Small intestine (tissue), 16 donors: ENCODE measurements at places on chromosomes 7 and 10. TPM values are rescaled to one million over a fixed set of nuclear protein-coding genes. Genes with fewer than 3 reads are reported as not detected.

- DNase-seq = no peak
These were observed 53.6 kb downstream of the VPS41 start for GRCh38 chr7:38855386-38855785.

GRCh38 chr7:49244543-49244942, 320.2 kb downstream of the CDC14C start:
- DNase-seq = no peak

GRCh38 chr10:45418849-45419675, 45.0 kb downstream of the ALOX5 start:
- peak; percentile 16 for DNase-seq

- DNase-seq = no peak
These were observed 617.2 kb downstream of the GRM8 start for GRCh38 chr7:126635545-126635944.

DNA sequence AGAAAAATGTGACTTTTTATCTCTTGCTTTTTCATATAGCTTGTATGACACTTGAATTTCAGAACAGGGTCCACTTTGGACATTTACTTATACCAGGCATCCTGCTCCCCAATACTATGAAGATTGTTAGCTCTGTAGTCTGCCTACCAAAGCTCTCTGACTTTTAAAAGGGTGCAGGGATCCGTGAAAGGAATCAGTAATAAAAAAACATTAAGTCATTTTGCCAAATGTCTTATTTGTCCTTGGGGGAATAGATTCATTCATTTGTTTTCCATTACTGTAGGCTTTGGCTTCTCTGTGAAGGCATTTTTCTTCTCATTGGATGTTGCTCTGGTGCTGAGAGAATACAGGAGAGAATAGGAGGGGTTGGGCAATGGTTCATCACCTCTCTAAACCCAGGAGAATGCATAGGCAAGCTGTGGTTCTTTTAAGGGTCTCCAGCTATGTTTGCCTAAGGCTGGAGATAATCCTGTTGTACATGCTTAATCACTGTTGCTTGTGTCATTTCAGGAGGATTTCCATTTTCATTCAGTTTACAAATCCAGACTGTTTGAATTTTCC, 103.5 kb downstream of the SRI start:
- no peak for DNase-seq

GRCh38 chr7:129771201-129771927, 159.8 kb downstream of the NRF1 start:
- no peak for DNase-seq

DNA sequence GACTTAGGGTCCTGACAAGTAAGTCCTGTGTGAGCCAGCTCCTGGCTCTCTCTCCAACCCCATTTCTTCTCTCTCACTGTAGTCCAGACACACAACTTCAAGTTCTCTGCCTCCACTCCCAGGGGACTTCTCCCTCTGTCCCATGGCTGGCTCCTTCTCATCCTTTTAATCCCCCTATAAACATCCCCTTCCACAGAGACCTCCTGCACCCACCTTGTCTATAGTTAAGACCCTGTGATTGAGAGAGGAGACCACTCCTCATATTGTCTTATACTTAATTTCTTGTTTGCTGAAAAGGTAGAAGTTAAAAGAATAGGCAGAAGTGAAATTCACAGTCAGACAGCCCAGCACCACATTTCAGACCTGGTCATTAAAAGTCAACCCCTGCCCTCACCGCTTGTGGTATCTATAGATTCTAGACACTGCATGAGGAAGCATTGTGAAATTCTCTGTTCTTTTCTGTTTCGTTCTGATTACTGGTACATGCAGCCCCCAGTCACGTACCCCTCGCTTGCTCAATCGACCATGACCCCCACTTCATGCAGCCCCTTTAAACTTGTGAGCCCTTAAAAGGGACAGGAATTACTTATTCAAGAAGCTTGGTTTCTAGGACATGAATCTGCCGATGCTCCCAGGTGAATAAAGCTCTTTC, 125.6 kb upstream of the FRMD4A start:
- no peak for DNase-seq

DNA sequence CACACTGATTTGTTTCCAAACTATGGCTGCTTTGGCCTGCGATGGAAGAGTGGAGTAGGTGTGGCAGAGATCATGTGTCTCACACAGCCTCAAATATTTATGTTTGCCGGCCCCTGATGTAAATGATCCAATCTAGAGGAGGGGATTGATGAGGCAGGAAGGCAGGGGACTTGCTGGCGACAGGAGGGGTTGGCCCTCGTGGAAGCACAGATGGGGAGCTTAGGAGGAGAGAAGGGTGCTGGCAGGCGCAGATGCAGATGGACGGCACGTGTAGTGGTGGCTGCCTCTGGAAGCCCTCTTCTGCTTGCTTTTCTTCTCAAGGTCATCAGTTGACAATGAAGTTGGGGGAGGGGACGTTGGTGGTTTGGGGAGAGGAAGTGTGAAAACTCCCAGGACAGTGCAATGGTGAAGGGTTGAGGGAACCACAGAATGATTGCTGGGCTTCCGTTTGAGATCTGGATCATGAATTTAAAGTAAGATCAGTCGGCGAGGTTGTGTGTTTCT, 15.4 kb downstream of the COL13A1 start:
- no peak for DNase-seq

- DNase-seq = no peak
These were observed 48.4 kb downstream of the UNC5B start for GRCh38 chr10:71260622-71261325.

DNA sequence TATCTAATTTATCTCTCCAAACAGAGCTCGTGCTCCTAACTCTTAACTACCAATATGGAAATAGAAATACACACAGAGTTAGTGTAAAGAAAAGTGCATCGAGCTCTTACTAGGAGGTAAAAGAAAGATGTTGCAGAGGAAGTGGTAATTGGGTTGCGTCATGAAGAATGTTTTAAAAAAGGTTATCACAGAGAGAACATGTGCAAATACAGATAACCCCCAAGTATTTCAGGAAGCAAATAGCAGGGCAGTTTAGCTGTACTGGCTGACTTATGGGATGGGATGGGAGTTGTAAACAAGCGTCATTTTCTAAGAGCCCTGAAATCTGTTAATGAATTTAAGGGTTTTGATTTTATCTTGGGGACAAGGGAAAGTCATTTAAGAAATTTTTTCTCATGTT, 153.9 kb downstream of the AGMO start:
- DNase-seq = no peak

DNA sequence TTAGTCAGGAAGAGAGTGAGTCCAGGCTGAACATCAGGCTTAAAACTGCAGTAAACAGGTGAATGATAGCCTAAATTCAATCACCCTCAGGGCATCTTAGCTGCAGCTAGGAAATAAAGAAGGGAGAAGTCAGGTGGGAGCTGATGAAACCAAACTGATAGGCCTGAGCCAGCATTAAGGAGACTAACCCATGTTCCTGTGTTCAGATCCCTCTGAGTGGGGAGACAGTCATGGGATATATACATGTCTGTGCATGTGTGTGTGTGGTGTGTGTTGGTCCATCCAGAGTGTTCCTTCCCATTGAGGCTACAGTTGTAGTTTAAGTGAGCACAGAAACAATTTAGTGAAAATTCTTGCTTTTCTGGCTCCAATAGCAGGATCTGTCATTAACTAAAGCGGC, 480.9 kb downstream of the PHTF2 start:
- DNase-seq = no peak

- DNase-seq = peak; percentile 13
These were observed 710.1 kb downstream of the PARD3 start for GRCh38 chr10:34104829-34105572.

DNA sequence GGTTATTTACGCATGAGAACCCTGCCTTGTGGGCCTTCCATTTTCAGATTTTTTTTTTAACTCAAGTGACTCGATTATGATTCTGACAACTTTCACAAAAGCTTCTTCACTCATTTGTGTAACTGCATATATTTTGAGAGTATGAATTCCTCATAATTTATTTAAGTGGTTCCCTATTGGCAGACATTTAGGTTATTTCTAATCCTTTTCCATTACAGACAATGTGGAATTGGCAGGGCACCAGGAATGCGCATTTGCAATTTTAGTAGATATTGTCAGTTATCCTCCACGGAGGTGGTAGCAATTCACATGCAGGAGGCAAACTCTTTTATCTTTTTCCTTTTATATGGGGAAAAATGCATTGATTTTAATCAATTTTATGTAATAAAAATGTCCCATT, 2.5 kb downstream of the TMEM176B start:
- no peak for DNase-seq

DNA sequence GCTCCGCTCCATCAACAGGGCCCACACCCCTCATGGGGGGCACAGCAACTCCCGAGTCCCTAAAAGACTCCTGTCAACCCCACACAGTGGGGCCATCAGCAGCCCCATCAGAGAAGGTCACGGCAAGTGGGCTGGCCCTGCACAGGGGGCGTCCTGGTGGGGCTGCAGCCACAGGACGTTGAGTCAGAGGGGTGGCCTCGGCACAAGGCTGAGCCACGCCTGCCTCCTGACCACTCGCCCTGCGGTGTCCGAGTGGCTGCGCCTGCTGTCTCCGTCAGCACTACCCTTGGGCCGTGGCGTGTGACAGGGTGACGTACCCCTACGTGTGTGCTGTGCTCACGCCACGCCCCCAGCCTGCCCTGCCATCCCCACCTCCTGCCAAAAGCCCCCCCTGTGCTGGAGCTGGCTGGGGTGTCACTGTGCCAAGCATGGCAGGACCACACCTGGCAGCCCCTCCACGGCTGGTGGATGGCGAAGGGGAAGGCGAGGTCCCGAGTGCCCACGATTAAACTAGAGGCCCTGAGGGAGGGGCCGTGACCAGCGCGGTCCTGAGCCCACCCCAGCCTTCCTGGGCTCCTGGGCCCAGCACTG, 26.0 kb upstream of the NKX6-2 start:
- no peak for DNase-seq

DNA sequence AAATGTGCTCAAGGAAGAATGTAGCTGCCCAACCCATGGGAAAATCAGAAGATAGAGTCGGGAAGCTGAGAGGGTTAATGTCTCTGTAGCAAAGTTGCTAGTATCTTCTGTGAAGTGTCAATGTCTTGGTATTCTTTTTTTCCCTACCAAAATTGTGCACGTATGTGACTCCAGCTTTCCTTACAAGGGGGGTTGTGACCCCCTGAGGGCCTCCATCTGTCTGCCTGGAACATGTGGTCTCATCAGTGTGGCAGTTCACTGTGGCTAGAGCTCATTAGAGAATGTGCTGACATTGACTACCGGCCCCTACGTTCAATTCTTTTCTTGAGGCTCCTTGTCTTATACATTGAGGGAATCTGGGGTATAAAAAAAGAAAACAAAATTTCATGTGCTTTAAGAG, 725.2 kb upstream of the CELF2 start:
- no peak for DNase-seq

- DNase-seq = no peak
These were observed 106.4 kb downstream of the GSAP start for GRCh38 chr7:77309714-77310220.

- DNase-seq = peak; percentile 13
These were observed 14.6 kb downstream of the PALS2 start for GRCh38 chr7:24587853-24588252.

- no peak for DNase-seq
These were observed 336.4 kb upstream of the HGF start for GRCh38 chr7:82106201-82106600.

DNA sequence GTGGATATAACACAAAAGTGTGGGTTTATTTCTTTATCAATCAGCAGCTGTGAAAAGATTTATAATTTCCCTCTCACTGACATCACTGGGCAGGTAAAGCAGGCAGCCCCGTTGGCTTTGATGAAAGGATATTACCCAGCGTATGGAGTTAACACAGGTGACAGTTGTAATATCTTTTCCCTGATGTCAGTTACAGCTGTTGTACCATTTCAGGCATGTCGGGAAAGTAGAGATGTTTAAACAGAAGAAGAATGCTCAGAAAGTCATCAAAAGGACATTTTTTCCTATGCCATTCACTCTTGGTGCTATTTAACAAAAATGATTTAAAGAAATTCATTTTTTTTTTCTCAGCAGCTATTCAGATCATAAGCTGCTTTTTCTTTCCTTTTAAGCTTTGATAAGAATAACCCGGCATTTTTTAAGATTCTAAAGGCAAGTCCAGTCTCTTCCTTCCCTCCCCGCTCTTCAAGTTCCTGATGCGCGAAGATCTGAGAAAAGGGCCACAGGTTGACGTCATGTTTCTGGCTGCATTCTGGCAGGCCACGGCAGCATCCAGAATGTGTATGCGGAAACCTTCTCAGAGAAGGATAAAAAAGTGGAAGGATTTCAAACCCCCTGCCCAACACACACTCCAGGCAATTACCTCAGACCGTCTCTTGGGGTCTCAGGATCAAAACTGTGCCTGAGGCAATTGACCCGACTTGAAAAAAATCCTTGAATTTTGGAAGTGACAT, 32.5 kb upstream of the ADAM12 start:
- no peak for DNase-seq

DNA sequence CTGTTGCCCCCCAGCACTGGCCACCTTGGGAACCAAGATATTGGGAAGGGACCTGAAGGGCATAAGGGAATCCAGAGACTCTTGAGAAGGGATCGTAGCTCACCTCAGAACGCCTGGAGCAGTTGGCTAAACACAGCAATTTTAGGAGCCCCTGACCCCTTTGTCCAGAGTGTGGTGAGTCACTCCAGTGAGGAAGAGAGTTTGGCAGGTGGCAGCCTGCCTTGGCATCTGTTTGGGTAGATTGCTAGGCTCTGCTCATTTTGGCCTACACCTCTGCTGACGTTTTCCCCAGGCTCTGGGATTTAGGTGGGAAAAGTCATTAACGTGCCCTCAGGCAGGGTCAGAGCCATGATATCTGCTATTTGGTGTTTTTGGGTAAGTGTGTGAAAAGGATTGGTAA, 100.6 kb downstream of the GRB10 start:
- no peak for DNase-seq

- DNase-seq = no peak
These were observed 5.2 kb downstream of the ANKRD1 start for GRCh38 chr10:90915766-90916075.

GRCh38 chr7:50356212-50356944, 51.9 kb downstream of the IKZF1 start:
- no peak for DNase-seq

DNA sequence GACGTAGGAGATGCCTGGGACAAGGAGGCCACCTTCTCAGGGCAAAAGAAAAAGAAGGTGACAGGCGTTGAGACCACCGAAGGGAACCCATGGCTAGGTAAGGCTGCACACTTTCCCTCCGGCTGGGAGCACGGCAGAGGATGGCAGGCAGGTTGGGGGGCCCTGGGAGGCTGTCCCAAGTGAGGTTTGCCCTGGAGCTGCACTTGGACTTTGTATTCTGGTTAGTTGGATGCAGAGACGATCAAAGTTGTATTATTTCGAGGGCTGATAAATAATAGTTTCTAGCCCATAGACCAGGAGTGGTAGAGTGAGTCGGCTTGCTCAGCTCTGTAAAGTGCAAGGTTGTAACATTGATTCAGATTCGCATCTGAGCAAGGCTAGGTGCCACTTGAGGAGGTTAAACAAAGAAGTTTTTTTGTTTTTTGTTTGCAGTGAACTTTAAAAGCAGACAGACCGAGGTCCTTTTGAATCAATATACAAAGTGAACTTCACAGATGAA, 608 bp downstream of the ENTPD7 start:
- DNase-seq = peak; percentile 69

- no peak for DNase-seq
These were observed 23.0 kb downstream of the TMEM176A start for GRCh38 chr7:150823484-150824126.

Gene OR2A12
- polyA plus RNA-seq = not detected

Gene HMX2
- not detected for polyA plus RNA-seq

Gene PDK4
- 210 TPM for polyA plus RNA-seq

Gene MOGAT3
- 58.9 TPM for polyA plus RNA-seq

Gene MEIG1
- polyA plus RNA-seq = not detected

Gene OSBPL3
- 19.5 TPM for polyA plus RNA-seq

Gene CTTNBP2
- 2.7 TPM for polyA plus RNA-seq

Gene ANKRD22
- 8.5 TPM for polyA plus RNA-seq

Gene CH25H
- 3.5 TPM for polyA plus RNA-seq

Gene LAMB1
- 124 TPM for polyA plus RNA-seq

Gene LBX1
- not detected for polyA plus RNA-seq

Gene CCDC3
- polyA plus RNA-seq = 6.4 TPM

Gene PITX3
- polyA plus RNA-seq = not detected

Gene POLR2J3
- 32.7 TPM for polyA plus RNA-seq
